ENCODE measurements at places on chromosomes 4 and X. TPM values are rescaled to one million over a fixed set of nuclear protein-coding genes. Genes with fewer than 3 reads are reported as not detected.

The NDP gene
- 0.02 TPM for polyA plus RNA-seq

The SPIN3 gene
- polyA plus RNA-seq = 3.1 TPM

The ANXA5 gene
- polyA plus RNA-seq = 394 TPM

The TLR8 gene
- not detected for polyA plus RNA-seq

The CTAG2 gene
- not detected for polyA plus RNA-seq

The BMP3 gene
- polyA plus RNA-seq = not detected

The HTR2C gene
- not detected for polyA plus RNA-seq

The SPANXN1 gene
- not detected for polyA plus RNA-seq

The GABRG1 gene
- polyA plus RNA-seq = not detected

The SSX2B gene
- not detected for polyA plus RNA-seq

The ADH1A gene
- polyA plus RNA-seq = not detected

The FBXO8 gene
- 9.7 TPM for polyA plus RNA-seq

The REELD1 gene
- polyA plus RNA-seq = not detected

Measured in mammary epithelial cell (primary cell).